Dermis blood vessel endothelial cell (primary cell): ENCODE measurements at places on chromosomes 16 and 17. TPM values are rescaled to one million over a fixed set of nuclear protein-coding genes. Genes with fewer than 3 reads are reported as not detected.

DNA sequence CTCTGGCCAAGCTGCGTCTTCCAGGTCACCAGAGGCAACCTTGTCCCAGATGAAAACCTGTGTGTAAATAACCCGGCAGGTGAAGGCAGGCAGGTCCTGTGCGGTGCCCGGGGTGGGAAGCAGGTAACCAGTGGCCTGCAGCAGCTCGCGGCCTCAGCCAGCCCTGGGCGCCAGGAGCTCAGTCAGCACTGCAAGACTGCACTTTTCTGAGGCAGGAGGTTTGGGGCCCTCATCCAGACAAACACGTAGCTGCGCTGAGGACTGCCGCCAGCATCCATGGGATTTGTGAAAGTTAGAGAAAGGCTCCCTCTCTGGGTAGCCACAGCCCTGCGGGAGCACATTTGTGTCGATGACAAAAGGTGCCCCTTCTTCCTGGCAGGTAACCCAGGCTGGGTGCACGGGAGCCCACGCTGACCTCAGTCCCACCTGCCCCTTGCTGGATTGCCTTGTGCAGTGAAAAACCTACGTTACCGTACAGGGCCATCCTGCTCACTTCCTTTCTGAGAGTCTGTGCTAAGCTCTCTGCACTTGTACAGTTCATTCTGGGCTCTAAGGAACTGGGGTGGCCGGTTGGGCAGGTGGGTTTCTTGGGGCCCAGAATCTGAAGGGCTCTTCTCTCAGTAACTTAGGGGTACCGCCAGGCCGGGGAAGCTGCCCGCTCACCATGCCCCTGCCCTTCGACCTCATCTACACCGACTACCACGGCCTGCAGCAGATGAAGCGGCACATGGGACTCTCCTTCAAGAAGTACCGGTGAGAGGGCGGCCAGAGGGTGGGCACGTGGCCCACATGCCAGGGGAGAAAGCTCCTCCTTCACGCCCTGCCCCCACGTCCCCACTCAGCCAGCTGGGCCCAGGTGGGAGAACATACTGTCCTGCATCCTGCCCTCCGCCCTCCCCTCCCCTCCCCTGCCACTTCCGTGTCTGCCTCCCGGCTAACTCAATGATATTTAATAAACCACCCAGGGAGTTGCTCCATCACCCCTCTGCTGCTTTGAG lies 56.4 kb downstream of the MGAT5B start:
- no peak for DNase-seq

DNA sequence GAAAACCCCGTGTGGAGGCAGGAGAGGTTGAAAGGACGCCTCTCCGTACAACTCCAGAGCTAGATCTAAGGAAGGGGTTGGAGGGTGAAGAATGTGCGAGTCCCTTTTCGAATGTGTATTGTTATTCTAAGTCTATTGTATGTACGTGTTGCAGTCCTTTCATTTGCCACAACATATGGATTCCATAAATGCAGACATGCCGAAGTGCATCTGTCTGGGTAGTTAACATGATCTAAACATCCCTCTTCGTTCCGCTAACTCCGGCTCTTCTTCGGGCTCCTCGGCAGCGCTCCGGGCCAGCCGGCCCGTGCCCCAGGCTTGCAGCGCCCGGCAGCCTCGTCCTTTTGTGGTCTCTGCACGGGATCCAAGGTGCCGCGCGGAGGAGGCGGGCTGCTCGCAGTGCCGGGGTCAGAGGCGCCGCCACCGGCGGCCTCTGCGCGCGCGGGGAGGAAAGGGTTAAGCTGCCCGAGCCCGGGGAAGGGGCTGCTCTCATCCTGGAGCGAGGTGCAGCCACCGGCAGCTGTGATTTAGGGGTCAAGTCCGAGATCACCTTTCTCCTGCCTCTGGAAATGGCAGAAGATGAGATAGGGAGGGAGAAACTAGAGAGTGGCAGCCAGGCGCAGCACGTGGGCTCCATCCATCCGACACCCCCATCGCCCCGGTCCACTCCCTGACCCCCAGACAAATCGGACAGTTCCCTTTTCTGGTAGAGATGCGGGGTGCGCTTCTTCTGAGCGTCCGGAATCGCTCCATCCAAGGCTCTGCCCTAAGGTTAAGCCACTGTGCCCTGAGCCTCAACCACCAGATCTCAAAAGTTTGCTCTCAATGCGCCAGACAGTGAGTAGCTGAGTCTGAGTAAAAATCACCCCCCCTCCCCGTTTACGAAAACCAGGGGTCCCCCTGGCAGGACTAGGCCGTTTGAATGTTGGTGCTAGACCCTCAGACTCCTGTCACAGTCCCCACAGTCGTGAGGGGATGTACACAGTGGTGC lies 15.1 kb upstream of the ZFHX3 start:
- DNase-seq = no peak

DNA sequence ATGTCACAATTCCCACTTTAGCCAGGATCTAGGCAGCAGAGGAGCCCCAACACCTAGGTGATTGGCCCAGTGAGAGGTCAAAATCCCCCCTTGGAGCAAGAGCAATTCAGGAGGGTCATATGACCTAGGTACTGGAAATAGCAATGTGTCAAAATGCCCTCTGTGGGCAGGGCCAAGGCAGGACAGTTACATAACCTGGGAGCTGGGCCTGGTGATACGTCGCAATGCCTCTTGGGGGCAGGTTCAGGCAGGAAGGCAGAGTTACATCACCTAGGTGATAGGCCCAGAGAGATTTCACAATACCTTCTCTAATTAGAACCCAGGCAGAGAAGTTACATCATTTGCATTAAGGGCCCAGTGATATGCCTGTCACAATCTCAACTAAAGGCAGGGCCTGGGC lies 1906.3 kb downstream of the TP53TG3F start:
- no peak for DNase-seq

- DNase-seq = no peak
These were observed 155.6 kb upstream of the CHMP6 start for GRCh38 chr17:80835816-80836657.

DNA sequence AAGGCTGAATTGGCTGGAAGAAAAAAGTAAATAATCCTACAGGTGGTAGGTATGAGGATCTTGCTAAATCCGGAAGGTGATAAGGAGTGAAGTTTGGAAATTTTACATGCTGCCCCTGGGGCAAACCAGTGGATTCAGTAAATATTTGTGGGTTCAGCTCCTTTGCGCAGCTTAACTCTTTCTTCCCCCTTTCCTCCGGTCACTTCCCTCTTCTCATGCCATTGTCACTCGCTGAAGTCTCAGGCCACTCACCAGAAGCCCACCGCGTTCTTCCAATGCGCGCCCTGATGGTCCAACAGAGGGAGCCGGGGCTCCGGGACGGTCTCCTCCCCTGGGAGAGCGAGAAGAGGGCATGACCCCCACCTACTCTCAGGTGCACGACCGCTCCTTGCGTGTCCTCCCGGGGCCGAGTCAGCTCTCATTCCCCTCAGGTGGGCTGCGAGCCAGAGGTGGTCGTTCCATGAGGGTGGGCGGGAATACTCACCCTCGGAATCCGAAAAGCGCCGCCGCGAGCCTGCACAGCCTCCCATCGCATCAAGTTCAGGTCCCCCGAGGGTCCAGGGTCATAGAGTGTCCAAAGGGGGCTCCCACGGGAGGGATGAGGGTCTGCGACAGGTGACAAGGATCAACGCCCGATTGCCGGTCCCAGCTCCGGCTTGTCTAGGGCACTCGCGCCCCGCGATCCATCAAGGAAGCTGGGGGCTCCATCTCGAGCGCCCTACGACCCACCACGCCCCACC lies 474 bp downstream of the CLN3 start:
- DNase-seq = peak; percentile 35

- no peak for DNase-seq
These were observed 129.3 kb downstream of the PARN start for GRCh38 chr16:14500791-14501190.

DNA sequence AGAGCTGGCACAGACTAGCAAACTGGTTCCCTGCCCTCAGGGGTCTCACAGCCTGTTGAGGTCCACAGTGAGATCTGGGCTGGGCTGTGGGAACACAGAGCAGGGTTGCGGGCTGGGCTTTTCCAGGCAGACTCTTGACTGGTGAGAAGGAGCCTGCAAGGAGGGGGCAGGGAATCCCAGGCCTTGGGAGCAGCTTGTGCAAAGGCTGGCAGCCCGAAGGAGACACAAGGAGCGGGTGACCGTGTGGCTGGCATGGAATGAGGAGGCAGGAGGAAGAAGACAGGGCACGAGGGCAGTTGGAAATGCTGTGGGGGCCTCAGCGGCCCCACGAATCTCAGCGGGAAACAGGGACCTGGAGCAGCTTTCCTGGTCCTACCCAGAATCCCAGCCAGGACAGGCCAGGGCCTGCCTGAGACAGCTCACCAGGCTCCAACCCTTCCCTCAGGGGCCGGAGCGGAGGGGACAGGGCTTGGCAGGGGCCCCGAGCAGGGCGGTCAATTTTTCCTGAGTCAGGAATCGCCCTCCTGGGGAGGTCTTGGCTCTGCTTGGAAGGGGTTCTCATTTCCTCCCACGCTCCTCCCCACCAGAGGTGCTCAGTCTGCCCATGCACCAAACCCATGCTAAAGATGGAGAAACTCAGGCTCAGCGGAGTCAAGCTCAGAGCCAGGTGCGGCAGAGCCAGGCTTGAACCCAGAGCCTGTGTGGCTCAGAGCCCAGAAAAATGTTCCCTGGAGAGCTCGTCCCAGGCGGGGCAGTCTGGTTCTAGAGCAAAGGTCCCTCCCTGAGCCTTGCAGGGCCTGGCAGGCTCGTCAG lies 9.2 kb upstream of the SNN start:
- no peak for DNase-seq

DNA sequence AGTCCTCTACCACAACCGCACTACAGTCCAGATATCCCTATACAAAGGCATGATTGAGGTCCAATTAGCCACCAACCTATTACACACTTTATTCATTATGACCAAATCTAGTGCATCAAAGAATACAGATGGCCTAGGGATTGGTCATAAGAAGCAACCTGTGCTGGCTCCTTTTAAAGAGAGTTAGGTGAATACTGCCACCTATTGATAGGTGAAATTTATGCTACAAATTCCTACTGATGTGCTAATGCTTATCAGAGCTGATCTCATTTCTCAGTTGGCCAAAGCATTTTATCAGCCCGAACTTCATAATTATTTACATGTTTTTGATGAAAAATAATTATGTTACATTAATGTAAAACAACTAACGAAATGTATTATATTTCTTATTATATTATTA lies 166.3 kb downstream of the ANKFN1 start:
- peak; percentile 58 for DNase-seq

DNA sequence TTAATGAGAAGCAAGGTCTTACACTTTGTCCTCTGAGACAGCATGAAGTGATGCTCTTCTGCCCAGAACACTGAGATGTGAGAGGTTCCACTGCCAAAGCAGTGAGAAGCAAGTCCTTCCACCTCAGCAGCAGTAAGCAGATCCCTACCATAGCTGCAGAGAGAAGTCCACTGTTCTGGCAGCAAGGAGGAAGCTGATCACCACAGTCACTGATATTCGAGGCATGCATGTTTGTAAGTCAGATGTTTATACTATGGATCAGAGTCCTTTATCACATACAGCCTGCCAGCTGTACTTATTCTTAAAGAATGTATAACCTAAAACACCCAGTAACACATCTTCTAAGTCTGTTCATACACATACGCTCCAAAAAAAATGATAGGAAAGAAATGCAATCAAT lies 18.2 kb upstream of the METTL2A start:
- DNase-seq = no peak

DNA sequence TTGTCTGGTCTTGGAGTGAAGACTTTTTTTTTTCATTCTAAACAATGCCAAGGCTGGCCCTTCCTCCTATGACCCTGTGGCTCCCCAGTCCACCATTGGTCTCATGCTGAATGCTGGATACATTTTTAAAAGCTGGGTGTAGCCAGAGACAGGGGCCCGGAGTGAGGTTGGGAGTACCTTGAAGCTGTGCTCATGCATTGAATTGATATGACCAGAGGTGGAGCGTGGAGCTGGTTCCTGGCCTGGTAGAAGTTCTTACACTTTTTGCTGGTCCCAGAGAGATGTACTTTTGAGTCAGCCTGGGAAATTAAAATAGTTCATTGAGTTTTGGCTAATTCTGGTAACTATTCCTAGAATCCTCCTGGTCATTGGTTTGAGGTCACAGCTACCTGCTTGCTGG lies 83.6 kb downstream of the CMIP start:
- no peak for DNase-seq

CCL7 gene
- 0.23 TPM in 1 of 2 replicates, not detected in the other for total RNA-seq

FSCN2 gene
- total RNA-seq = 0.42 and 1.0 TPM in 2 replicates

ZG16B gene
- 0.19 and 0.68 TPM in 2 replicates for total RNA-seq

MYLK3 gene
- 0.34 and 0.37 TPM in 2 replicates for total RNA-seq
